Activated naive CD8-positive, alpha-beta T cell treated with anti-CD3 and anti-CD28 coated beads, Interleukin-2, amount 10 ng/mL, durations not matched to agents 7 days and 5 days (primary cell): ENCODE measurements at places on chromosomes 2 and 18. TPM values are rescaled to one million over a fixed set of nuclear protein-coding genes. Genes with fewer than 3 reads are reported as not detected.

The SH2D6 gene
- total RNA-seq = 0.94 TPM

- H3K36me3 ChIP-seq = no peaks in the 10 kb centered on the region
- no peaks in the 10 kb centered on the region for H3K27me3 ChIP-seq
- DNase-seq = no peak
These were observed 523.5 kb downstream of the TMEM182 start for GRCh38 chr2:103285354-103285753.

DNA sequence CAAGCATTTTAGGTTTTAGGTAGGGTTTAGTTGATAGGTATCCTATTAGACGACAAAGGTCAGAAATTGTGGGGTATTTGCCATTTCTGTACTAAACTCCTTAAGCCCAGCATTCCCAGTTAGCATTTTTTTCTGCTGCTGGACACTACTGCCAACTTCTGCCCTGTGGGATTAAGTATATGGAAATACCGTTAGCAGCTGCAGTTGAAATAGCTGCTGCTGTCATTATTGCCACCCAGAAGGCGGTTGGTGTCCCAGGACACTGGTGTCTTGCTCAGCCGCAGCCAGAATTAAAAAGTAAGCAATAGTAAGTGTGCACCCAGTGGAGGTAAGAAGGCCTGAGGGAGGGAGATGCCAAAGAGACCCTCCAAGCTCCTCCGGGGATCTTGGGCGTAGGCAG, 1.9 kb upstream of the UXS1 start:
- DNase-seq = no peak
- no peak overlapping the region for H3K4me3 ChIP-seq
- H3K27me3 ChIP-seq = no peaks in the 10 kb centered on the region
- no peak overlapping the region for H3K27ac ChIP-seq
- H3K36me3 ChIP-seq = peaks cover 7% of the 10 kb centered on the region

GRCh38 chr2:99278793-99279291, 22.2 kb downstream of the LYG1 start:
- H3K4me3 ChIP-seq = no peak overlapping the region
- no peak for DNase-seq
- peaks cover 26% of the 10 kb centered on the region for H3K36me3 ChIP-seq
- H3K27me3 ChIP-seq = no peaks in the 10 kb centered on the region
- no peaks in the 10 kb centered on the region for H3K4me1 ChIP-seq

DNA sequence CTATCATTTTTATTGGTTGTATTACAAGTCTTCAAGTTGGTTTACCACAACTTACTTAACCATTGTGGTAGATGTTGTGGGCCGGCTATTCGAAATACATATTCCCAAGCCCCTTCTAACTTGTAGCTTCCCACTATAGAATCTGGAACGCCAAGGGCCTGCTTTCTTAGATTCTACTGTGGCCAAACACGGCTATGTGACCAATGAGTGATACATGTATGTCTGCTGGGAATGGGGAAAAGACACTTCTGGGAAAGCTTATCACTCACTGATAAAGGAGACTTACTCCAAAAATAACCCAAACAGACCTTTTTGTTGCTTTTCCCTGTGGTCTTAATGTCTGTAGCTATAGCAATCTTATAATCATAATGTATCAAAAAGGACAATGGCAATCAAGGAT, 24.5 kb downstream of the STRN start:
- H3K4me1 ChIP-seq = no peaks in the 10 kb centered on the region
- no peaks in the 10 kb centered on the region for H3K27me3 ChIP-seq
- no peak overlapping the region for H3K4me3 ChIP-seq
- no peak overlapping the region for H3K27ac ChIP-seq
- no peak for DNase-seq
